H9 (cell line): ENCODE measurements at places on chromosomes 7 and 10.

- DNase-seq = no peak
Observed at GRCh38 chr10:7045891-7046599, 364.8 kb downstream of the SFMBT2 start.

GRCh38 chr10:119535305-119535704 is 7.2 kb downstream of the RGS10 start:
- no peak for DNase-seq

DNA sequence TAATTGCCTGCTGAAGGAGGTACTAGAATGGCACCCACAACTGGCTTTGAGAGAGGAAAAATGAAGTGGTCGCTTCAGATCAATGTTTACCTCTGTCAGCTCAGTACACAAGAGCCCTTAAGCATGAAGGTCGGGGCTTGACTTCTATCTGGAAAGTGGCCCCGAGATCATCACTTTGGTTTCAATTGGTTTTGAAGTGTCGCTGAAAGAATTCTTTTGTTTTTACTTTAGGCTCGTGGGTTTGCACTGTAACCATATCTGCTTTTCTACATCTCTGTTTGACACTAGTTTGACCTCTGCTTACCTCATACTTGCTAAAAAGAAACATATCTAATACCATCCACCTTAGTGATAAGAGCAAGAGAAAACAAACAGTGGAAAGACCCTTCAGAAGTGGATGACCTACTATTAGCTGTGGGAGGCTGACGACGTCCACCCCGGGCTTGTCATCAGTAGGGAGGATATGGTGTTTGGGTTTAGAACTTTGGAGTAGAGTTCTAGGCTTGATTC is 361.8 kb downstream of the GATA3 start:
- no peak for DNase-seq

DNA sequence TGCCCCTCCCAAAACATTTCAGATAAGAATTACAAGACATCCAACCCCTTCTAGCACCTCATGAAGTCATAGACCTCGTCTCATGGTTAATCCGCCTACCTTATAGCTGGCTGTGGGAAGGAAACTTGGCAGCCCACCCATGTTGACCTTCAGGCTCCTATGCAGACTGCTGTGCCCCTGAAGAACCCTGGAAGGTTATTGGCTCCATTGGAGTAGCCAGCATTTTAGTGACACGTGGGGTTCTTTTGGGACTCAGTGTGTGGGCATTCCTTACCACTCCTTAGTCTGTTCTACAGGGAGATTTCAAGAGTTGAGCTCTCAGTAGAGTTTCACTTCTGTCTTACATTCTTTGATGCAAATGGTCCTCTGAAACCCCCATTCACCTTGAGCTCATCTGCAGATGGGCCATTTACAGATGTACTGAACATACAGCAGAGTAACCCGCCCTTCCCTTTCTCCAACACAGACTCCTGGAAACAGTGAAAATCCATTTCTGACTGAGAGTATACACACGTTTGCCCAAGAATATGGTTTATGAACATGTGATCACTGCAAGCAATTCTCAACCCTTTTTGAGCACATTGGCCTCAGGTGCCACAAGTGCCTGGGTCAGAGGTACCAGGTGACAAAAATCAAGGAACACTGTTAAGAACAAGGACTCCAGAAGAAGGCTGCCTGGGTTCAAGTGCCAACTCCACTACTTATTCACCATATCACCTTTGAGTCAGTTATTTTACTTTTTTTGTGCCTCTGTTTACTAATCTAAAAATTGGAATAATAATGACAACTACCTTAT is 54.0 kb upstream of the HECW1 start:
- DNase-seq = no peak

DNA sequence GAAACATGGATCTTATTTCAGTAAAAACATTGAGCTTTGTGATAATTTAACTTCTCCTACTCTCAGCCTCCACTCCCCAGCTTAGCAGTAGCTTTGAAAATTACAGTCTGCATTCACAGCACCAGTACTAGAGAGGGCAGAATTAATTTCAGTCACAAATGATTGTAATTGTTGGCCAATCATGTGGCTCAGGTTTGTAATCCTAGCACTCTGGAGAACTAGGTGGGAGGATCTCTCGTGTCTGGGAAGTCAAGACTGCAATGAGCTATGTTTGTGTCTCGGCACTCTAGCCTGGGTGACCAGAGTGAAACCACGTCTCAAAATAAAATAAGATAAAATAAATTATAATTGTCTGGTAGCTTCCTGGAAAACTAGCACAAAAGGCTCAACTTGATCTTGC is 620.9 kb downstream of the TNS3 start:
- DNase-seq = no peak

DNA sequence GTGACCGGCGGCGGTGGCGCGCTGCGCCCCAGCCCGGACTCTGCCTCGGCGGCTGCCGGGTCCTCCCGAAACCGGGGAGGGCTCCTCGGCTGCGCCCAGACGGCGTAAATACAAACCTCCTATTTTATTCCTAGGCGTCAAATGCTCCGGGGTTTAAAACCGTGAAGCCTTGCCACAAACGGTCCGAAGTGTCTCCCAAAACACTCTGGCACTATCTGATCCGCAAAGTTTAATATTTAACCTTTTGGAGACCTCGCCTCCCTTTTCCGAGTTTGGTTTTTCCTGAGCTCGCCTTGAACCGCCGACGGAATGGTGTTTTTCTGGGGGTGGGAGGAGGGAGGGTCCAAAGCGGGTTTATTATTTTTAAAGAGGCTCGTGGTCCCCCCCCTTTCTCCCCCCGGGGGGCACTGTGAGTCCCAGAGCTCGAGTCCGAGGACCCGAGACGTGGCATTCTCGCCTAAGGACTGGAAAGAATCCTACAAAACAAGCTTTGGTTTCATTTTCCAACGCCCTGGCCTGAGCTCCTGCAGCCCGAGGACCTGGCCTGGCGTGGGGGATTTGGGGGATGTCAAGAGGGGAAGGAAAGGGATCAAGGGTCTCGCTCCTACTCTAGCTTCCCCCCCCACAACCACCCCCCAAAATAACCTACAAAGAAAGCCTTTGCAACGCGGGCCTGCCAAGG is 1.8 kb downstream of the TNRC18 start:
- no peak for DNase-seq

DNA sequence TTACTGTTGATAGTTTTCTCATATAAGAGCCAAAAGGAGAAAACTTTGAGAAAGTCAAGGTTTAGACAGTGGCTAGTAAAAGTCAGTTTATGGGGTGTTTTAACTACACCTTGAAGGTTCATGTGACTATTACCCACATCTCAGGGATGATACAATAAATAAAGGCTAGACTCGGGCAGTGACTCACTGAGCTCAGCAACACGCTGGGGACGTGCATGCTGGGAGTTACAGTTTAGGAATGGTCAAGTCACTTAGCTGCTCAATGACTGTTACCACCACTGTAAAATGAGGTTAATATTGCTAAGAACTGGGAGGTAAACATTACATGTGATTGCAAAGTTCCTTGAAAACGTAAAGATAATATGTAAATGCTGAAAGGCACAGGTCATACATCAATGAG is 1254.4 kb upstream of the PHF14 start:
- no peak for DNase-seq

DNA sequence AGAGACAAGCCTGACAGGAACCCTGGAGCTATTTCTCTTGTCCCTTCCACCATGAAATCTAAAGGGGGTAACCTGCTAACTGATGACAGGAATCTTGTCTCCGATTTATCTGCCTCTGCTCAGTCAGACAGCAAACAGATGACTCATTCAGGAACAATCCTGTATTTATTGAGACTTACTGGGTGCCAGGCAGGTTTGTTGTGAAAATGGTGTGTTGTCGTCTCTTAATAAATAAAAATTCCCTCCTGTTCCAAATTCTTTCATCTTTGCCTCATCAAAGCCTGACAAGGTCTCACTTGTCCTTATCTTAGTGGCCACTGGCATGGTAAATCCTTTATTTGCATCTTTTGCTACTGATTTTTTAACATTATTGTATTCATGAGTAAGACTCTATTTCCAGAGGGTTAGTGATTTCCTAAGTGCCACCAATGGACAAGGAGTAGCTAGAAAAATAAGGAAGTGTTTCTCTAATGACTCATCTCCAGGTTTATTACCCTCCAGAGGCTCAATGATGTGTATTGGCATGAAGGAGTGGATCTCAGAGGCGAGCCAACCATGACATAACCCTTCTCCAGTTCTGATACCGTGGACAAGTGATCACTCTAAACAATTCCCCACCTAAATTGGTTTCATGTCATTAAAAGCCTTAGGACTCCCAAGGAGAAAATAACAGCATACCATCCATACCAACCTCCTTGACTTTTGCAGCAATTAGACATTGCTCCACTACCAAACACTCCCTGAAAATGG is 724.0 kb downstream of the GRID1 start:
- no peak for DNase-seq

DNA sequence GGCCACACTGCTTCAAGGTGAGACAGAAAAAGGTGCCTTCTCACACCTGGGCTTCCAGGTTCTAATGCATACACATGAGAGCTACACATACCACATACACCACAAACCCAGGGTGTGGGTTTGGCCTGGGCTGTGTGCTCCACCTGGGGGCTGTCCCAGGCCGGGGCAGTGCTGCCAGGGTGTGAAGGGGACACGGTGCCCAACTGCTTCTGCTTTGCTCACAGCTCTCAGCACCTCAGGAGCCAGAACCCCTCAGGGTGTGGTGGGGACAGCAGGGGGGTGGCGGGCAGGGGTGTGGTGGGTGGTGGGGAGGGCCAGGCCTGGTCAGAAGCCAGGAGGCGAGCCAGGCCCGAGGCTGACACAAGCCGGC is 51.1 kb downstream of the TMEM209 start:
- no peak for DNase-seq

- no peak for DNase-seq
Observed at GRCh38 chr7:120097774-120098173, 175.2 kb upstream of the KCND2 start.

DNA sequence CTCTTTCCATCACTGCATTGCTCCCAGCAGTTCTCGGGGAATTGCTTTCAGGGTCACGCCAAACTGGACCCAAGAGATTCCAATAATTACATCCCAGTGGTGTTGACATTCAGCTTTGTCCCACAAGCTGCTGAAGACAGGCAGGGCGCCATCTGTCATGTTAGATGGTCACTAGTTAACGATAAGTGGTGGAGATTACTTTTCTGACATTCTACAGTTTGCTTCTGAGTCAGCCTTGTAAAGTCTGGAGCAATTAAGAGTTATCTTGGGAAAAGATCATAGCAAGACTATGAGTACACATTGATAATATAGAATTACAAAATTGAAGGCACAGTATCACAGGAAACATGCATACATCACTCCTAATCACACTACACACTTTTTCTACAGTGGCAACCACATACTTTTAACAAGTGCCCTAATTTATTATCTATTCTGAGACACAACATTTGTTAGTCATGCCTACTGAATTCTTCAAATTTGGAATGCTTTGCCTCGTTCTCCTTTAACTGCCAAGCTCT is 41.9 kb downstream of the SEMA3C start:
- no peak for DNase-seq

DNA sequence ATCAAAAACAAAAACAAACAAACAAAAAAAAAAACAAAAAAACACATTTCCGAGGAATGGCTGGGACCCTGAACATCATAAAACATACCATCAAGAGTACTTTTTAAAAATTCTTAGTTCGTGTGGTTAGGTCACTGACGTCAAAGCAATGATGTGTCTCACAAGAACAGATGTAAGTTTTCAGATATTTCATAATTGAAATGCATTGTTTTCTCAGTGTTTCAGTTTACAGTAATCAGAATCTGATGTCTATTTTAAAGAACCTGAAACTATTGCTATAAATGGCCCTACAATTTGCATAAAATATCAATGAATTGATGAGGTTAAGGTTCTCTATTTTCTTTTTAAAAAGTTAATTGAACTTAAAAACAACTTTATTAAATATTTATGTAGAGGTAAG is 103.7 kb upstream of the HGF start:
- DNase-seq = no peak
